ENCODE measurements at places on chromosomes 7 and 10.
A peak's percentile ranks its signal among the peaks of the same experiment; 100 is the strongest.

DNA sequence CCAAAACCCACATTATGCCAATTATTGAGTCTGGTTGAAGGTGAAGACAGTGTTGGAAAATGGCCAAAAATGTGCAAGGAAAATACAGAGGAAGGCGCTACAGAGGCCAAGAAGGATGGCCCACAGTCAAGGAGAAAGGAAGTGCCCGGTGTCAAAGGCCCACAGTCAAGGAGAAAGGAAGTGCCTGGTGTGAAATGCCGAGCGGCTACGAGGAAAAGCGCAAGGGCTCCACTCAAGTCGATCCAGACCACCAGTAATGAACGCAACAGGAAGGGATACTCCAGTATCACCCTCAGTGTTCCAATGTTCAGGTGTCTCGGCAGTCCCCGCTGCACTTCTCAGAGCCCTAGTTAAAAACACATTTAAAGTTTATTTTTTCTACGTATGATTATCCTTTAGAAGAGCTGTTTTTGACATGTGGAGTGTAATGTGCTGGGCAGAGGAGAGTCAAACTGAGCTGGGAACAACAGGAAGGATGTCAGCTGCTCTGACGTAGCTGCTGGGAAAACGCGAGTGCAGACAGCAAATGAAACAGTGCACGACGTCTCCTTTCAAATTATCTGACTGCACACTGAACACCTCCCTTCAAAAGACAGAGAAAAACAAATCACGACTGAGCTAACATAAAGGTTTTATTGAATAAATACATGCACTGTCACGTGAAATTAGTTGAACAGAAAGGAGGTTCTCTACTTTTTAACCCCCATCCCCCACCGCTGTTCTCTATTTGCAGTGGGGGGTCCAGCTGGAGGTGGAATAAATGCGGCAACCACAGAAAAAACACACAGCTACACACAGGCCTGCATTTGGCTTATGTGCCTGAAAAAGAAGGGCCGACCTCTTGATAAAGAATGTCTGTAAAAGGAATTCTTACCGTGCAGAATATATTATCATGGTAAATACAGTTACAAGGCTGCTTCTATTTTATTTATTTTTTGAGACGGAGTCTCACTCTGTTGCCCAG lies 26.1 kb upstream of the NCAPG2 start:
- DNase-seq: no peak

DNA sequence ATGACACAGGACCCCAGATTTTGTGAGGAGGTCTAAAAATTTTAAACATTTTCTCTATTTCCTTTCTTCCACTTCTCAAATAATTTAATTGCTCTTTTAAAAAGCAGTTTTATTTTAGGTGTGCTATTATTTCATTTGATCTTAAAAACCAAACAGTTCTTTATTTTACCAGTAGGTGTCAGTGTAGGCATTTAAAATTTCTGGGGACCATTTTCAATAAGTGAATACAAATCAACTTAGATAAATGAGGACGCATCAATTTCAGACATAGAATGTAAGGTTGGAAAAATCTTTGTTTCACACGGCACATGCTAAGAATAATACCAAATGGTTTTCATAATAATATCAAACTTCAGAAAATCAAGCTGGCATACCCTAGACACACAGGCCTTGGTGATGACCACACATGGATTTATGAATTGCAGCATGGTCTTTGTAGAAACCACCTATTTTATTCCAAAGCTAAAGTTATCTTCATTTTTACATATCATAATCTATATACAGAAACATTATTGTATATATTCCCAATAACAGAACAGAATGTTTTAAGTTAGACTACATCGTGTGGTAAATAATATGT lies 127.6 kb upstream of the SLC26A5 start:
- DNase-seq: peak; percentile 17

DNA sequence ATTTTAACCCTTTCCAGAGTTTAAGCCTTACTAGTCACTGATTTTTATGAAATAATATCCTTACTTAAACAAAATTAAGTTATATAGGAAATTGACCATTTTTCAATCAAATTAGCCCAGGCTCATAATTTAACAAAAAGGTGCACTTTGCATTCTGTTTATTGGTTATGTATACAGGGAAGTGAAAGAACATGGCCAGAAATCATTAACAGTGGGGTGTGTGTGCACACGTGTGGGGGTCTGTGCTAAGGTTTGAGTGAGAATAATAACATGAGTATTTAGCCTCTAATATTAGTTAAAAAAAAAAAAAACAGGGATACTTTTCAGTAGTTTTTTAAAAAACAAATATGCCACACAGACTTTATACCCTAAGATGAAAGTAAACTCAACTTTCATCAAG lies 510.5 kb upstream of the PFKP start:
- DNase-seq: no peak

DNA sequence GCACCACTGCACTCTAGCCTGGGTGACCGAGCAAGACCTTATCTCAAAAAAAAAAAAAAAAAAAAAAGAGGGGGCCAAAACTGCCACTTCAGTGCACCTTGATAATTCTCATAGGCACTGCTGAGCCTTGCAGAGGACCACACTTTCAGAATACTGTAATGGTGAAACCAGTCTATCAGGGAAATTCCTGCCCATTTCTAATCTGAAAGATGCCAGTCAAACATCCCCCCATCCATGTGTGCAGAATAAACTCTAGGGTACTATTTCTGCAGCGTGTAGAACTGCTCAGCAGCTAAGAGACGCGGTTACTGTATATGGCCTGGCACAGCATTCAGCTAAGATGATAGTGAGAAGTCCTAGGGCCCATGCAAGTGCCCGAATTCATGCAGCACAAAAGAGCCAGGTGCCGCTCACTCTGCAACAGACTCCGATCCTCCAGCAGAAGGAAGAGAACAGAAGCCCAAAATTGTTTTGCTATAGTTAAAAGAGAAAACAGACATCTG lies 286.8 kb upstream of the KLF14 start:
- no peak for DNase-seq

DNA sequence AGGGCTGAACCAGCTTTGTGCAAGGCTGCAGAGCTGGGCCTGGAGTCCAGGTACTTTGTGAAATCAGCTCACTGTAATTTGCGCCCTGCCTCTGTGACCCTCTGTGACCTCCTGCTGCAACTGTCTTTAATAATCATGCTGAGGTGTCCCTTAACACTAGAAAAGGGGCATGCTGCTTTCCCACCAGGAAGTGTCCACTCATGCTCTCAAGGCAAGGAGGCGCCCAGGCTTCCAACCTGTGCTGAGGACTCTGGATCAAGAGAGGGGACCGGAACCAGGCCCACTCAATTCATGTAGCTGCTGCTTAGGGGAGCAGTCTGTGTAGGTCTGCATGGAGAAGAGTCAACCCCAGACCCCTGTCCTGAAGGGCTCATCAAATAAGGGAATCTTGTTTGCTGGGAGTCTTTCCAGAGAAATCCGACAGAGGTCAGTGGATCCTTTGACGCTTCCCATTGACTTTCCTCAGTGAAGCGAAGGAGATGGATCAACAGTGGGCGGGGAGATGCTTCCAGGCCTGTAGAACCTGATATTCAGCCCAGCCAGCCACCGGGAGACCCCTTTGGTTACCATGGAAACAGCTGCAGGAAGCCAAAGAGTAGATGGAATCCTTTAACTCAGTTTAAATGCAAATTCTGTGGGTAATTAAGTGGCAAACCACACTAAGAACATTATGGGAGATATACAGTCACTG lies 945.9 kb downstream of the GRID1 start:
- DNase-seq: no peak

DNA sequence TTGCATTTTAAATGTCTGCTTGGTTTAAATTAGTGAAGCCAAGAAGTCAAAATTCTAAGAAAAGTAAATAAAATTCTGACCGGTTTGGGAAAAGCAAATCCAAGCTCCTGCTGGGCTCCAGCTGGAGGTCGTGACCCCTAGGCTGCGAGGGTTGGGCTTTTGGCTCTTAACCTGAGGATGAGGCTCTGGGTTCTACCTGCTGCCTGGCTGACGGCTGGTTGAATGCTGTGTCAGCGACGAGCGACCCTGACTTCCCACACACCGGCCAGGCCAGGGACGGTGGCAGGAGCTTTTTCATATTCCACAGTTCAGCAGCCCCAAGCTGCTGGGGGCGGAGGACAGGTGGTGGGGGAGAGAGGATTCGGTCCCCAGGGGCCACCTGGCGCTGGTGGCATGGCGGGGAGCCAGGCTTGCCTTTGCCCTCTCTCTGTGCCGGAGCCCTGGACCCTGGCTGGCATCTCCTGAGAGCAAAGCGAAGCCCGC lies 843 bp upstream of the PLPP4 start:
- no peak for DNase-seq

- DNase-seq: no peak
Measured at GRCh38 chr7:37065779-37066271, 341.5 kb upstream of the AOAH start.

GRCh38 chr7:17298840-17299482 lies 509 bp downstream of the AHR start:
- DNase-seq: peak; percentile 26

DNA sequence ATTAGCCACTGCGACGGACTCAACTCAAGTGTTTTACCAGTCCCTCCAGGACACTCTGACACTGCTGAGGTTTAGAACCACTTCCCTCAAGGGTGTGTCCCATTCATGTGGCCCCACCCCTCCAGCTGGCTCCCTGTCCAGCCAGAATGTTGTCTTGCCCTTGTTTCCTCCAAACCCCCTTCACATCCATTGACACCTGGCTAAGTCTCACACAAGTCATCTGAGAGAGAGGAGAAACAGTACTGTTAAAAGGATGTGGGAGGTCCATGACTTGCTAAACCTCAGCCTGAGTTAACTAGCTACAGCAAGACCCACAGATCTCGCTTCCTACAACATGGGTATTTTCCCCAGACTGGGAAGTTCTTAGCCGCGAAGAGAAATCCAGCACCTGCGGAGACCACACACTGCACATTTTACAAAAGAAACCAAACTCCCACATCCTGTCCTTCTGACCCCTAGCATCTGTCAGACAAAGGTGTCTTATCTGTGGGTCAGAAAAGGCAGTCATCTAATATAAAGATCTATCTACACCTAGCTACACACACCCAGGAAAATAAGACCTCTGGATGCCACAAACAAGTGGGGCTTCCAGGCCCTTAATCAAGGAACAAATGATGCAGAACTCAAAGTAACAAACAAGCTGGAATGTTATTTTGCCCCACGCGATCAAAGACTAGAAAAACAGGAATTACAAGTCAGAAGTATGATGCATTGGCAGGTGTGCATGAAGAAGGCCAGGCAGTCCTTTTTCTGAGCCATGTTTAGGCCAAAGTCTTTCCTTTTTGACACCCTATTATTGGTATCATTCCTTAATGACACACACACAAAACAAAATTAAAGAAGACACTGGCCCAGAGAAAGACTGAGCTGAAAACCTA lies 13.9 kb downstream of the OSBPL3 start:
- peak; percentile 65 for DNase-seq

DNA sequence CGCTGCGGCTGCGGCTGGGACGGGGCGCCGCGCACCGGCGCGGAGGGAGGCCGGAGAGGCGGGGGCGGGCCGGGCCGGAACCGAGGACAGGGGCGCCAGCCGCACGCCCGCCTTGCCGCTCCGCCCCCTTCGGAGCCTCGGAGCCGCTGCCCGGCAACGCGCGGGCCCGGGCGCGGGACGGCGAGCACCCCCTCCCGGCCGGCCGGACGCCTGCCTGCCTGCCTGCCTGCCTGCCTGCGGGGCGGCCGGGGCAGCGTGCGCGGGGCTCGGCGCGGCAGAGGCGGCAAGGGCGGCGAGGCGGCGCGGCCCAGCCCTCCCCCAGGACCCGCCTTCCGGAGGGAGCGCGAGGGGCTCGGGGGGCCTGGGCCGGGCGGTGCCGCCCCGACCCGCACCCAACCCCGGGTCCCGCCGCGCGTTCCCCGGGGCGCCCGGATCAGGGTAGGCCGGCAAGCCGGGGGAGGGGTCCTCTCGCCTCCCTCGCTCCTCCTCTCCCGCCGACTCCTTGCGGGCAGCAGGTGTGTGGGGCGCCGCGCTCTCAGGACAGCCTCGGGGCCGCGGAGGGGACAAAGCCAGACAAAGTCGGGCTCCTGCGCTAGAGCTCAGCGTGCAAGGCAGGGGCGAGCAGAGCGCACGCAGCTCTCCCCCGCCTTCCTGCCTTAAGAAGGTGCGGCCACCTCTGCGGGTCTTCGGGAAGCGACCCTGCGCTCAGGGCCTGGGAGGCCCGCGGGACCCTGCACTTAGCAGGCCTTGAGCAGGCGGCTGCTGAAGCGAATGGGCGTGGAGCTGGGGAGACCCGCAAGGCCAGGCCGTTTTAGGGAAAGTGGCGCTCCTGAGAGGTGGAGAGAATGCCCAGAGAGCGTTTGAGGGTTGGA lies at the start of gene KIAA1549:
Gene KIAA1549 (minus strand): TSS at position 58 of the 872 bp plus-strand sequence. CDS start 120 bp downstream, outside the sequence.
- peak; percentile 94 for DNase-seq

DNA sequence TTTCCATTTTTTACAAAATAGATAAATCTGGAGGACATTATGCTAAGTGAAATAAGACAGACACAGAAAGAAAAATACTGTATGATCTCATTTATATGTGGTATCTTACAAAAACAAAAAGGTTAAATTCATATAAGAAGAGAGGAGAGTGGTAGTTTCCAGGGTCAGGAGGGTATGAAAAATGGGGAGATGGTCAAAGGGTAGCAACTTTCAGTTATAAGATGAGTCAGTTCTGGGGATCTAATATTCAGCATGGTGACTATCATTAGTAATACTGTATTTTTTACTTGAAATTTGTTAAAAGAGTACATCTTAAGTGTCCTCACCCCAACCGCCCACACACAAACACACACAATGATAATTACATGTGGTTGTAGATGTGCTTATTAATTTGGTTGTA lies 1250.1 kb downstream of the SORCS1 start:
- no peak for DNase-seq

GRCh38 chr7:105577251-105577650 lies 4.0 kb downstream of the EFCAB10 start:
- no peak for DNase-seq

DNA sequence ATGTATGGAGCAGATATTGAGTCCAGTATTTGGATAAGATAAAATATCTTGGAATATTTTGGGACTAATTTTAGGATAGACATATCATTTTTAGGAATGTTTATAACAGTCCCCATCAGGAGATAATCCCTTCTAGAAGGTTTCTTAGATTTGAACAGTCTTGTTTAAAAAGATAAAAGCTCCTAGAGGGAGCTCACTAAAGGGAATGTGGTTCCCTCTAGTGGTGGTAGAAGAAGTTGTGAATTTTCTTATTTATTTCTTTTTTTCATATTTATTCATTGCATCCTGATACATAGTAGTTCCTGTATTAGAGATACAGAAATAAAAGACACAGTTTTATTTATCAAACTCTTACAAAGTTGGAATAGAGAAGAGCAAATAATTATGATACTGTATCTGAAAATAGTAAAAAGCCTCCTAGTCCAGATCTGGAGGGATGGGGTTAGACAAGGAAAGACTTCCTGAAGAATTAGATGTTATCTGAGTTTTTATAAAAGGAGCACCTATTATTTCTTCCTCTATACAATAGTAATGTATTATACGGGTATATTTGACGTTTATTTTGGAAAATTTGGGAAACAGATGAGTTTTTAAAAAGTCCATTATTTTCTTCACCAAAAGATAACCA lies 24.5 kb upstream of the KLF14 start:
- DNase-seq: peak; percentile 48

DNA sequence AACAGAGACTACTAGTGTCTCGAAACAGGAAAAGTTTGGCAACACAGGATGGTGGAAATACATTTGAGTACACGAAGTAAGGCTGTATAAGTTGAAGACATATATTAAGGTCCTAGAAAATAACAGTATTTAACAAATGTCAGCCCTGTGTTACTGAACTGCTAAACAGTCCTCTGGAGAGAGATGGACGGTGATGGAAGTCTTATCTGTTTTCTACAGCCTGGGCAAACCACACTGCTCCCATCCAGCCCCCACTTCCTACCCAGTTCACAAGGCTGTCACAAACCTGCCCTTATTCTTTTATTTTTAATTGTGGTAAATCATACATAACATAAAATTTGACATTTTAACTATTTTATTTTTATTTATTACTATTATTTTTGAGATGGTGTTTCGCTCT lies 179.1 kb downstream of the DNAJC1 start:
- DNase-seq: no peak

- DNase-seq: peak; percentile 24
Measured at GRCh38 chr7:95470452-95470851, 15.3 kb upstream of the ASB4 start.
